ENCODE measurements at places on chromosomes 7 and 10. TPM values are rescaled to one million over a fixed set of nuclear protein-coding genes. Genes with fewer than 3 reads are reported as not detected.

GRCh38 chr7:2032030-2032875 lies 200.5 kb downstream of the MAD1L1 start:
- no peak for DNase-seq

DNA sequence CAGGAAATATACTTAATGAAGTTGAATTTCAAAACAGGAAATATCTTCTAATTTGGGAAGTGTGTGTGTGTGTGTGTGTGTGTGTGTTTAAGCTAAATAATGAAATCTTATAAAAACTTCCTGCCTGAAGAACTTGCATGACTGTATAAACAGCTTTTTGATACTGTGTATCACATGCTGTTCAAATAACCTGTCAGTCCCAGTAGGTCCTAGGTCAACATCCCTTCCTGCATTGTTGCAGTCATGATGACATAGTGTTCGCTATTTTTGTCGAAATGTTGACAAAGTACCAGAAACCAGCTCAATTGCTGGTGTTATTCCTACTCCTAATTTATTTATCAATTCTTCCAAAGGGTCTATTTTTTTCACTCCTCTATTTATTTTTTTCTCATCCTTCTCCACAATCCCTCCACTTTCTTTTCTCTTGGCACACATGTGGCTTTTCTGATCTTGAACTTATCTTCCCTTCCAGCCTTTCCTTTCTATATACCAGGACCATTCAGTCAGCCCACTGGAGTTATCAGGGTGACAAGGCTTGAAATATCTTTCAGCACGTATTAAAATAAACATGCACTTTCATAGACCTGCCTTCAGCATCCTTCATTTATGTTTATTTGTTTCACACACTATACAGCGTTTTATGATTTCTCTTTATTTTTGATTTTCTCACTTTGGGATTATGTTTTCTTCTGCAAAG lies 115.8 kb downstream of the PLXDC2 start:
- DNase-seq = no peak

The TNPO3 gene
- 61.5 TPM for total RNA-seq

The CTAGE15 gene
- 0.22 TPM for total RNA-seq

The RPEL1 gene
- not detected for total RNA-seq

The PNLIPRP1 gene
- not detected for total RNA-seq

Measured in SJSA1 (cell line).